Dermis microvascular lymphatic vessel endothelial cell (primary cell): ENCODE measurements at places on chromosomes 3 and 15. TPM values are rescaled to one million over a fixed set of nuclear protein-coding genes. Genes with fewer than 3 reads are reported as not detected.

Gene HEG1
- 19.0 and 25.7 TPM in 2 replicates for total RNA-seq

DNA sequence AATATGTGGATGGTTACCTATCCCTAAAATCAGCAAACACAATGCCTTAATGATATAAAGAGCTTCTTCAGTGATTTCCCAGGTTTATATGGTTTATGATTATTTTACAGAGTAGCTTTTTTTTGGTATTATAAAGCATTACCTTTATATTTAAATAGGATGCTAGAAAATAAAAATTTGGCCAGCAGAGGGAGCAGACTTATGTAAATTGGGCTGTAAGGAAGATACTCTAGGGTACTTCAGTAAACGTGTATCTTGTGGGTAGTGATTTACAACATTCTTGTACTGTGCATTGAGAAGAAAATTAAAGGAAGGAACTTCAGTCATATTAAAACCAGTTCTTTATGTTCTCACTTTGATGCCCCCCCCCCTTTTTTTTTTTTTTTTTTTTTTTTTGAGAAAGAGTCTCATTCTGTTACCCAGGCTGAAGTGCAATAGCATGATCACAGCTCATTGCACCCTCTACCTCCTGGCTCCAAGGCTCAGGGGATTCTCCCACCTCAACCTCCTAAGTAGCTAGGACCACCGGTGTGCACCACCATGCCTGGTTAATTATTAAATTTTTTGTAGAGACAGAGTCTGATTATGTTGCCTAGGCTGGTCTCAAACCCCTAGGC is 167.9 kb downstream of the BBX start:
- peak; percentile 44 for DNase-seq

DNA sequence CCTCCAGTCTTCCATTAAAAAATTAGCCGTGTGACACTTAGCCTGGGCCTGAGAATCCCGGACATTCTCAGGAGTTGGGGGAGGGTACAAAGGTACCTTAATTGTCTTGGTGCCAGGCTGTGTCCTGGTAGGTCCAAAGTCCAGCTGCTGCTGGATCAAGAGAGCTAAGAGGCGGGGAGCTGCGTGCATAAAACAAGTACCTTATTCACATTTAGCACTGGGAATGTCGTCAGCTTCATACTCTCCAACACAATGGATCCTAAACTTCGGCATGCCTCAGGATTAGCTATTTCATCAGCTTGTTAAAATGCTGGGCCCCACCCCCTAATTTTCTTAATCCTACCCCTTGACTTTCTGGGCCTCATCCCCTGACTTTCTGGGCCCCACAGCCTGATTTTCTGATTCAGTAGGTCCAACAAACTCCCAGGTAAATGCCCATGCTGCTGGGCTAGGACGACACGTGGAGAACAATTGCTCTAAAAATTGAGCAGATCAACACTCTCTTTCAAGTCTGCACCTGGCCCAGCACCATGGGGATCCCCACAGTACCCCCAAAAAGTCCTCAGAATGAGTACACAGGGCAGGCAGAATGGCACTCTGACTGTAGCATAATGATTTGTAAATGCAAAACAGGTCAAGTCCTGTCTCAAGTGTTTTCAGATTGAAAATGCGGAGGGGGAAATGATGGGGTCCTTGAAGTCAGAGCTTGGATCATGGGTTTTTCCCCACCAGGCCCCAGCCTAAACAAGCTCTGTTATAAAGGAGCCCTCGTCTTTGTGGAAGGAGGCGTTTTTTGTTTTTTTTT is 5.6 kb upstream of the AEN start:
- DNase-seq, result no peak

GRCh38 chr15:64072812-64073211 is 20.8 kb downstream of the CIAO2A start:
- DNase-seq, result no peak

Gene RTP1
- total RNA-seq, result not detected in 2 replicates

- no peak for DNase-seq
Measured at GRCh38 chr15:100866386-100867330, 13.0 kb upstream of the ALDH1A3 start.

DNA sequence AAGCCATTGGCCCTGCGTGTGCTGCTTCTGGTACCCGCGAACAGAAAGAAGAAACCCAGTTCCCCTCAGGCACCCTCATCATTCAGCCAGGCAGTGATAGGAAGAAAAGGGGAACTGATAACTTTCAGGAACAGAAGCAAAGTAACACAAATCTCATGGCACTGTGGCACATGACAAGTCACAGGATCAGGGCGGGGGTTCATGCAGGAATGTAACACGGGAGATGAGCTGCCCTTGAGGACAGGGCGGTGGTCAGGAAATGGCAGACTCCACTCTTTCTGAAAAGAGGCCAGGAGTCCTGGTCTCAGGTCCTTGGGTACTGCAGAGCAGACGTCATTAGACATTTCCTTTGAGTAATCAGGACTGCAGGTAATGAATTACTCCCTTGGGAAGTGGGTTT is 95.5 kb downstream of the CCNL1 start:
- DNase-seq, result no peak

DNA sequence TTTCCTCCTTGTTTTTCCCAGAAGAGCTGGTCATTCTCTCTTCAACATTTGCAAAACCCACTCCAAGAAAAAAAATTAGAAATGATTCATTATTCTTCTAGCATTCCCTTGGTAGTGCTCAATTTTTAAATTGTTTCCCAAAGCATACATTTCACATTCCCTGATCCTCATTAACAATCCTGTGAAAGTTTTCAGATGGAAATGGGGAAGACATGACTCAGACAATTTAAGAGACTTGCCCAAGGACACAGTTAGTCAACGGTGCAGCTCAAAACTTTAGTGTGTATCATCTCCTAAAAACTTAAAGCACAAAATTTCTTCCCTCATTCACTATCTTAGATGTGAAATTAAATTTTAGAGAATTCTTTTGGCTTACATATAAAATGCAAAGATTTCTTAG is 17.1 kb upstream of the ABI3BP start:
- DNase-seq, result no peak

DNA sequence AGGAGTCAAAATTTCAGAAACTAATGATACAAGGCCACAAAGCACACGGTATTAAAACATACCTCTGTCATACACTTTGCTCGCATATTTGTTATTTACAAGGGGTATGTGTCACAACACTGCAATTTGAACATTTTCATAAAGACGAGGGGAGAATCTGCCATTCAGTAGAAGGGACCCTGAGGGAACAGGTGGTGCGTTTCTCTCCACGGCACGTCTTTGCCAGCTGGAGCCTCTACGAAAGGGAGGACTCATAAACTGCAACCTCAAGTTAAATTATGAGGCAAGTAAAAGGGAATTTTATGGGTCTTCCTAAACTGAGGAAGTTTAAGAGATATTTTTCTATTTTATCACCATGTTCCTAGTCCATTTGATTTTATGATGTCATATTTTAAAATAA is 19.1 kb downstream of the ATP10A start:
- no peak for DNase-seq

Gene SSR3
- 157 and 161 TPM in 2 replicates for total RNA-seq

GRCh38 chr3:184568924-184569829 is 7.6 kb downstream of the EPHB3 start:
- DNase-seq, result no peak

GRCh38 chr3:45541326-45542321 is 52.9 kb upstream of the LIMD1 start:
- no peak for DNase-seq

Gene SPESP1
- total RNA-seq, result 1.4 and 1.9 TPM in 2 replicates

Gene RPUSD2
- 9.9 and 11.1 TPM in 2 replicates for total RNA-seq

- no peak for DNase-seq
Measured at GRCh38 chr3:121595765-121596406, 2.7 kb downstream of the FBXO40 start.
